ENCODE measurements at places on chromosomes 5 and 9.

GRCh38 chr9:89953824-89954615 lies 349.2 kb downstream of the GADD45G start:
- DNase-seq, result no peak

- DNase-seq, result no peak
Measured at GRCh38 chr9:82599336-82599949, 463.5 kb downstream of the RASEF start.

GRCh38 chr9:83537331-83538171 lies 650 bp downstream of the FRMD3 start:
- DNase-seq, result no peak

GRCh38 chr9:20640331-20641187 lies 18.3 kb upstream of the MLLT3 start:
- DNase-seq, result peak; percentile 69

GRCh38 chr5:180381851-180382480 lies 28.8 kb upstream of the GFPT2 start:
- no peak for DNase-seq

DNA sequence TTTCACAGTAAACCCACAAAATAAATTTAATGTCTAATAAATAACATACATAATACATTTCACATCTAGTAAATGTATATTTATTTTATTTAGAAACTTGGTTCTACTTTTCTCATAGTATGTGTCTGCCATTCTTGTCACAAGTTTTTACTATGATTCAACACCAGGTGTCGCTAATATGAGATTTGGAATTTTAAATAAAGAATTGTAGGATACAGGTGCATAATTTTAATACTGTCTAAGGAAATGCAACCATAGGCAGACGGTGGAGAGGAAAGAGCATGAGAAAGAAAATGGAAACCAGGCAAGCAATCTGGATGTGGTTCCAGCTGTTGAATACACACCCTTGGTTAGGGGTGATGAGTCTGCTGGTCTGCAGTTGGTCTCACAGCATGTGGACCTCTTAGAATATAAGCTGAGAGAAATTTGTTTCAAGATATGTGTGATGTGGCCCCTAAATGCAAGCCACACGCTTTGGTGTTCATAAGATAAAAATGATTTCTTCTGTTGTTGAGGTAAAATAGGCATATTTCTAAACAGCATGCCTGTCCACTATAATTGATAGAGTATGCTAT lies 114.7 kb upstream of the TXNDC8 start:
- DNase-seq, result no peak

DNA sequence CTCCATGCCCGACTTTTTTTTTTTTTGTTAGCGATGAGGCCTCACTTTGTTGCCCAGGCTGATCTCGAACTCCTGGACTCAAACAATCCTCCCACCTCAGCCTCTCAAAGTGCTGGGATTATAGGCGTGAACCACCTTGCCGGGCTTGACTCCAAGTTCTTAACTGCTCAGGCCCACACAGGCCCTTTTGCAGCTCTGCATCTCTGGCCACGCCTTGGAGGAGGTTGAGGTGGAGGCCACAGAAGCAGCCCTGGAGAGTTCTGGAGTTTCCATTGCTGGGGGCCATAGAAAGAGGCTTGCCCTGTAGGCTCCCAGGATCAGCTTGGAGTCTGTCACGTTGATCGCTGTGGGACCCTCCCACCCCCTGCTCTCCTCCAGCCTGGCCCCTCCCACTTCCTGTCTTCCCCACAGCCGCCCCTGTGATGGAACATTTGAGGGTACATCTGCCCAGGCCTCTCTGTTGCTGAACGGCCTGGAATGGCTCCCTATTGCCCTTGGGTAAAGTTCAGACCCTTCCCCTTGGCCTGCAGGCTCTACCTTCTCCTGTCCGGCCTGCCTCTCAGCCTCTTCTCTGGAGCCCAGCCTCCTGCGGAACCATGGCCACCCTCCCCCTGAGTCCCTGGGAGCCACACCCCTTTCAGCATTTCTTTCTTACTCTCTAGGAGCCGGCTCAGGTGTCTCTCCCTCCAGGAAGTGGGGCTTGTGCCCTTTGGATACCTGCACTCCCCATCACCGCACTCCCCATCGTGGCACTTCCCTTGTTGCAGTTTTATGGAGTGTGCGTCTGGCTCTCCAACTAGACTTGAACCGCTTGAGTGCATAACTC lies 30.4 kb upstream of the IER5L start:
- peak; percentile 48 for DNase-seq

DNA sequence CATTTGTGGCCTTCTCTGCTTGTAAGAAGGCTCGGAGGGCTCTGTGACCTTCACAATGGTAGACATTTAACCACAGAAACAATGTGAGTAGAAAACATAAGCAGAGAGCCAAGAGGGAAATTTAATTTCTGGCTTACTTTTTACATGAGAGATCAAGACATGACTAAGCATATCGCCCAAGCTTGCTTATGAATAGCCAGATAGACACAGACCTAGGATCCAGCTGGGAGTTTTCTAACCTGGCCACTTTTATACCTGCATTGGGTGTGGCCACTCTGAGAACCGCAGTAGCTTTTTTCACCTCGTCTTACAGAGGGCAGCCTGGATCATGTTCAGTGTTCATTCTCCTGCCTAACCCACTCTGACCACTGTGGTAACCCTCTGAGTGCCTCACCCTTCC lies 244.9 kb upstream of the KCNN2 start:
- no peak for DNase-seq

- no peak for DNase-seq
Measured at GRCh38 chr5:178331491-178331996, 98.9 kb upstream of the PHYKPL start.

GRCh38 chr9:1284727-1285126 lies 234.6 kb downstream of the DMRT2 start:
- no peak for DNase-seq

GRCh38 chr5:178547753-178548415 lies 42.3 kb downstream of the COL23A1 start:
- DNase-seq, result no peak

GRCh38 chr9:129983891-129984290 lies 59.1 kb downstream of the FNBP1 start:
- DNase-seq, result no peak

DNA sequence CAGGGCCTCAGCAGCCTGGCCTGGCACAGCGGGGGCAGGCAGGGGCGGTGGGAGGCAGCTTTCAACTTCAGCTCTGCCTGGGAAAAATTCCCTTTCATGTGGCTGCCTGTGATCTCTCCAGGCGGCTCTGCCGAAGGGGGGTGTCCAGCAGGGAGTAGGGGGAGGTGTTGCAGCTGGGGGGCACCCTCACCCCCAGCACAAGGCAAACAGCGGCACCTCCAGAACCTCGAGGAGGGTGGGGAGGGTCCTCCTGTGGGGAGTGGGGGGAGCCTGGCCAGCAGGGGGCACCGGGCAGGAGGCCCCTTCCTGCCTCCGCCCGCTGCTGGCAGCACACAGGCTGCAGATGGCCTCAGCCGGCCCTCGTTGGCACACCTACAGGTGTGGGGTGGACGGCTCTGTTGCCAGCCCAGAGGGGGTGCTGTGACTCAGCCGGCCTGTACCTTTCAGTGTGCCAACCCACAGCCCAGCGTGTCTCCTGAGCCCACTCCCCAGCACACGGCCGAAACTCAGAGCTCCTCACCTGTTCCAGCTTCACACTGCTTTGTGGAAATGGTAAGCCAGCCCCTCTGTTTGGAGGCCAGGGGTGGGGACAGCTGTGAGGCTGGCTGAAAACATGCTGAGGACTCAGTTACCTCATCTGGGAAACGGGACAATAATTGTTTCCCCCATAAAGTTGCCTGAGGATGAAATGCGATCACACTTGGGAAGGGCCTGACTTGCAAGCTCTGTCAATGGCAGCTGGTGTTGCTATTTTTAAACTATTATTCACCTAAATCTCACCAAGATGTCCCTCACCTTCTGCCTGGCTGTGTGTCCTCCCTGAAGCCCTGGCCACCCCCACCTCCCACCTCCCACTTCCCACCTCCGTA lies 37.0 kb downstream of the CXXC5 start:
- no peak for DNase-seq

DNA sequence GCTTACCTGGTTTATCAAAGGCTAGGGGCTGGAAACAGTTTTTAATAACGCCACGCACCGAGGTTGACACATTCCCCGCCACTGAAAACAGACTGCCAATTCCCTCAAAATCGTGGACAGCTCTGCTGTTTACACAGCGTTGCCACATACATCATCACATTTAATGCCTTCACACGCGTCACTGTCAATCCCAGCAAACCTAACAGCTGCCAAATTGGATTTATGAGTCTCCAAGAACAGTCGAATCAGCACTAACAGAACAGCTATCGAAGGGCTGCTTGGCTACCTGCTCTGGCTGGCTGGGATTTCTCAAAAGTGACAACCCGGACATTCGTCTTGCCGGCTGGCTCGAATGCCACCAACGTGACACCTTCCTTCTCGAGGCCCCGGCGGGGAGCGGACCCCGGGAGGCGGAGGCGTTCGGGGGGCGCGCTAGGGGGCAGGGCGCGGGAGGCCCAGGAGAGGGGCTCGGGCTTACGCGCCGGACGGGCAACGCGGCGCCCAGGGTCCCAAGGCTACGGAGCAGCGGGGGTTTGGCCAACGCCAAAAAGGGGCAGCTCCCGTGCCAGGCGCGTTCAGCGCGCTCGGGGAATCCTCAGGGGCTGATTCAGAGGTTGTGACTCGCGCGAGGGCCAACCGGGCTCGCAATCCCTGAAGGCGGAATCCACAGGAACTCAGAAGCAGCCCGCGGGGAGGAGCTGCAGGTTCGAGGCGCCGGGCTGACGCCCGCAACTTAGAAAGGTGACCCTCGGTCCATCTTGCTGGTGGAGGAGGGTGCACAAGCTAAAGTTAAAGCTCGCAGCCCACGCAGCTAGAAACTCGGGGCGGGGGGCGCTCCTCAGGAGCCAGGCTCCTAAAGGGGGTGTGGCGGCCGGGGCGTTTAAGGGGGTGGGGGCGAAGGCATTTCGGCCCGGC lies 1.2 kb downstream of the CDC14B start:
- DNase-seq, result no peak

DNA sequence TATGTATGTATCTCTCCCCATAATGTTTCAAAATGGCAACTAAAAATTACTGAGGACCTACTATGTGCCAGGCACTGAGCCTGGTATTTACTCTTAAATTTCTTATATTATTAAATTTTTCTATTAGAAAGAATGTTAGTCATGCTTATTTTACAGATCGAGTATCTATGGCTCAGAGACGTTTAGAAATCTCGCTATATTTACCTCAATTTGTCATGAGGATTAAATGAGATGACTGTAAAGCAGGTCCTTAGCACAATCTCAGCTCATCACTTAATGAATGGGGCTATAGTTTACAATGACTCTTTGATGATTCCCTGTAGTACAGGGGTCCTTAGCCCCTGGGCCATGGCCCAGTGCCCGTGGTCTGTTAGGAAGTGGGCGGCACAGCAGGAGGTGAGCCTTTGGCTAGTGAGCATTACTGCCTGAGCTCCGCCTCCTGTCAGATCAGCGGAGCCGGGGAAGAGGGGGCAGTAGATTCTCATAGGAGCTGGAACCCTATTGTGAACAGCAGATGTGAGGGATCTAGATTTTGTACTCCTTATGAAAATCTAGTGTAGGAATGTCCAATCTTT lies 15.5 kb downstream of the ENC1 start:
- no peak for DNase-seq

- no peak for DNase-seq
Measured at GRCh38 chr9:130213911-130214761, 41.9 kb downstream of the NCS1 start.

DNA sequence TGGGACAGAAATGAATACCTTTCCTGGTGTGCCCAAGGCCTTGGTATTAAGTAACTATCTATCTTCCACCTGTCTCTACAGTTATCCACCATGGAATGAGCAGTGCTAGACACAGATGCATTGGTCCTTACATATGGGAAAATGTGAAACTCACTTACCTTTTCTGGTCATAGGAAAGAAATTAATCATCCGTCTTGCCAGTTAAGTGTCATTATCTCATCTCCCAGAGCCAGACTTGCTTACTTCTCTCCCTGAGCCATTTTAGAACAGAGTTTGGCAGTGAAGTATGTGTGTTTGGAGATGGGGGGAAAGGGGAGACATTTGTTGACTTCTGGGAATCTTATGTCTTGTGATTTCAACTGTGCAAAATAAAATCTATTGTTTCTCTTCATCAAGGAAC lies 1211.0 kb upstream of the CDH6 start:
- no peak for DNase-seq

GRCh38 chr9:135343136-135343535 lies 136.4 kb upstream of the PPP1R26 start:
- no peak for DNase-seq

Measured in activated CD4-positive, alpha-beta T cell treated with anti-CD3 and anti-CD28 coated beads for 24 hours (primary cell).